ENCODE measurements at places on chromosomes 5 and 9.

DNA sequence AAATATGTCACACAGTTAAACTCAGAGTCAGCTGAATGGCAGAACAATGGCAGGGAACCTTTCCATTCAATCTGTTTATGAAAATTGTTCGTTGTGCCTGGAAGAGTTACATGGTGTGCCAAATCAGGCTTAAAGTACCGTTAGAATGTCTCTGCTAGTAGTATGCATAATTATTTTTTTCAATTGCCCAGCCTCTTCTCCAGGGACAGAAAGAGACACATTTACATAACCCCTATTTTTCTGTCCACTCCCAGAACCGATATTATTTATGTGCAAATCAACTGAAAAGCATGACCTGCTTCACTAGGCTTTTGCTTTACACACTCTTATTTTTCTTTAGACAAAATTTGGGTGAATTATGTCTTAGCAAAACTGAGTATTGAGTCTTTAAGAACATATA is 459.1 kb downstream of the EFNA5 start:
- no peaks in the 10 kb centered on the region for H3K36me3 ChIP-seq

GRCh38 chr5:683551-684481 is 9.3 kb downstream of the TPPP start:
- DNase-seq, result no peak
- no peak overlapping the region for H3K4me3 ChIP-seq
- H3K27ac ChIP-seq, result no peak overlapping the region
- no peaks in the 10 kb centered on the region for H3K4me1 ChIP-seq

GRCh38 chr5:174690271-174690670 is 34.1 kb upstream of the MSX2 start:
- H3K27me3 ChIP-seq, result peaks cover 6% of the 10 kb centered on the region
- H3K4me1 ChIP-seq, result peaks cover 11% of the 10 kb centered on the region
- no peak overlapping the region for H3K4me3 ChIP-seq
- H3K36me3 ChIP-seq, result no peaks in the 10 kb centered on the region

DNA sequence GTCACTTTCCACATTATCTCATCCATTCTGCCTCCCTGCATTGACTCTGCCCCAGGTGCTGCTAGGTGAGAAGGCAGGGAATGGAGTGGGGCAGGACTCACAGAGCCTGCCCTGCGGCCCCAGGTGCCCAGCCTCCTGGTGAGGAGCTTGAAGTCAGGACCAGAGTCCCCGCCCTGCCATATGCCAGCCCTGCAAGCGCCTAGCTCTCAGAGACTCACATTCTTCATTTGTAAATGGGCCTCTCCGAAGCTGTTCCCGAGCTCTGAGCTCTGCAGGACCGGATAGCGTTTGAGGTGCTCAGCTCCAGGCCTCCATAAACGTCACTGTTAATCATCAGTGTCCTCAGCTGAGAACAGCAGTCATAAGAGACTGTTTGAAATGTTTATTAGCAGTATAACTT is 75.1 kb upstream of the STXBP1 start:
- no peaks in the 10 kb centered on the region for H3K36me3 ChIP-seq
- DNase-seq, result no peak
- H3K27ac ChIP-seq, result no peak overlapping the region
- peaks cover 15% of the 10 kb centered on the region for H3K4me1 ChIP-seq
- no peaks in the 10 kb centered on the region for H3K27me3 ChIP-seq

GRCh38 chr9:36808251-36808650 is 225.8 kb downstream of the PAX5 start:
- no peak overlapping the region for H3K4me3 ChIP-seq
- H3K4me1 ChIP-seq, result no peaks in the 10 kb centered on the region
- H3K27me3 ChIP-seq, result no peaks in the 10 kb centered on the region
- DNase-seq, result no peak
- H3K27ac ChIP-seq, result no peak overlapping the region

GRCh38 chr5:373710-374602 is 52.4 kb downstream of the AHRR start:
- no peak overlapping the region for H3K27ac ChIP-seq
- peak overlapping the region; percentile 1 for H3K4me3 ChIP-seq
- no peaks in the 10 kb centered on the region for H3K36me3 ChIP-seq
- DNase-seq, result no peak
- H3K27me3 ChIP-seq, result no peaks in the 10 kb centered on the region

- H3K36me3 ChIP-seq, result no peaks in the 10 kb centered on the region
- H3K27me3 ChIP-seq, result no peaks in the 10 kb centered on the region
- no peak for DNase-seq
- no peaks in the 10 kb centered on the region for H3K4me1 ChIP-seq
- no peak overlapping the region for H3K4me3 ChIP-seq
Measured at GRCh38 chr5:124773315-124774311, 27.2 kb upstream of the ZNF608 start.

- no peak for DNase-seq
- H3K27me3 ChIP-seq, result no peaks in the 10 kb centered on the region
- H3K27ac ChIP-seq, result no peak overlapping the region
- H3K4me1 ChIP-seq, result no peaks in the 10 kb centered on the region
Measured at GRCh38 chr5:119019501-119019900, 31.2 kb upstream of the DTWD2 start.

DNA sequence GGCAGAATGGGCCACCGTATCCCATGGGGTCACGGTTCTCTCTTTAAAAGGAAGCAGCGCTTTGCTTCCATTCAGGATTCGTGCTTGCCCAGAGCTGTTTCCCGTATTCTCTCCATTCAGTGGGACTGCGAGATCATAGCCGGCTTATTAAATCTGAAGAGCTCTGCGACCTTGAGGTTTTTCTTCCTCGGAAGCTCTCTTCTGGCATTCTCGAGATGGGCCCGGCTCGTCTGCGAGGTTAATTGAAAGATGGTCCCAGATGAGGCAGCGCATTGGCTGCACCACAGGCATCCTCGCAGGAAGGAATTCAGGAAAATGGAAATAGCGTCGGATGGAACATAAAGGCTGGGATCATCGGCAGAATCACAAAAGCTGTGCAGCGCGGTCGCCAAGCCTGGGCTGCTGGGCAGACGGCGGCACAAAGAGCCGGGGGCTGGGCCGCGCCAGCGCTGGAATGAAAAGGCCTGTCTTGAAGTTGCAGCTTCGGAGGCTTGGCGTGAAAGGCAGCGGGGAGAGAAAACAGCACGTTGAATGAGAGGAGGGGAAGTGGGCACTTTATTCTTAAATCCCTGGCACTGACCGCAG is 236.2 kb downstream of the IRX2 start:
- H3K4me1 ChIP-seq, result no peaks in the 10 kb centered on the region
- H3K4me3 ChIP-seq, result no peak overlapping the region
- no peaks in the 10 kb centered on the region for H3K36me3 ChIP-seq
- H3K27me3 ChIP-seq, result no peaks in the 10 kb centered on the region

GRCh38 chr9:37102486-37102885 is 17.9 kb upstream of the ZCCHC7 start:
- no peaks in the 10 kb centered on the region for H3K27me3 ChIP-seq
- DNase-seq, result no peak
- no peaks in the 10 kb centered on the region for H3K4me1 ChIP-seq
- no peaks in the 10 kb centered on the region for H3K36me3 ChIP-seq

- no peaks in the 10 kb centered on the region for H3K36me3 ChIP-seq
- DNase-seq, result peak; percentile 69
- peaks cover 5% of the 10 kb centered on the region for H3K4me1 ChIP-seq
Measured at GRCh38 chr9:83537331-83538171, 650 bp downstream of the FRMD3 start.

- no peaks in the 10 kb centered on the region for H3K4me1 ChIP-seq
- H3K36me3 ChIP-seq, result no peaks in the 10 kb centered on the region
- no peaks in the 10 kb centered on the region for H3K27me3 ChIP-seq
- no peak overlapping the region for H3K27ac ChIP-seq
Measured at GRCh38 chr9:5549658-5550650, 39.6 kb downstream of the PDCD1LG2 start.

DNA sequence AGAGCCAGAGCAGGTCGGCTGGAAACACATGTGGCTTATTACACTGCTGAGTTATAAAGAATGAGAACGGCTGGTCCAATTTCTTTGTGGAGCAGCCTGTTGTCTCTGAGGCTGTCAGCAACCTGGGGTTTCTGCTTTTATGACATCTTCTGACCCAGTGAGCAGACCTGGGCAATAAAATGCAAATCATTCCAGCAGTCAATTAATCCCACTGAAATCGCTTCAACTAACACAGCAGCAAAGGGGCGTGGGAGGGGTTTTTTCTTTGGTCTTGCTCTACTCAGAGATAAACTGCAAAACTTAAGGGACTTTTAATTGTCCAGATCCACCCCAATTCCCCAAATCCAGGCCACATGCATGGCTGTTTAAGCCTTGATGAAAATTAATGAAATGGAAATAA is 215.7 kb downstream of the SLIT3 start:
- H3K27me3 ChIP-seq, result no peaks in the 10 kb centered on the region
- no peak overlapping the region for H3K4me3 ChIP-seq
- H3K27ac ChIP-seq, result no peak overlapping the region
- H3K36me3 ChIP-seq, result no peaks in the 10 kb centered on the region
- no peak for DNase-seq

DNA sequence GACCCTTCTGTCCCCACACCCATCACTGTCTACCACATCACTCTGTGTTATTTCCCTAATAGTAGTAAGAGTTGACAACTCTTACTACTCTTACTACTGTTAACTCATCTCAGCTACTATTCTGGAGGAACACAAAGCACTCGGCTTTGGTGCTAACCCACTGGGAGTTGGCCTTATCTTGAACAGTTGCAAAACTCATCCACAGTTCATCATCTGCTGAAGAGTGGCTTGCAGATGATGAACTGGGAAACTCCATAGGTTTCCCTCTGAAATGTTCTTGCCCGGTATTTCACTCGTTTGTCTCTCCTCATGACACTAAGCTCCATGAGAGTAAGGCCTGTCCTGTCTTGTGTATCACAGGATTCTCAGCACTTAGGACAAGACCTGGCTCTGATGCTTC is 221.4 kb downstream of the NR3C1 start:
- no peaks in the 10 kb centered on the region for H3K27me3 ChIP-seq
- no peak overlapping the region for H3K27ac ChIP-seq
- no peaks in the 10 kb centered on the region for H3K36me3 ChIP-seq
- DNase-seq, result no peak
- no peaks in the 10 kb centered on the region for H3K4me1 ChIP-seq
- no peak overlapping the region for H3K4me3 ChIP-seq

DNA sequence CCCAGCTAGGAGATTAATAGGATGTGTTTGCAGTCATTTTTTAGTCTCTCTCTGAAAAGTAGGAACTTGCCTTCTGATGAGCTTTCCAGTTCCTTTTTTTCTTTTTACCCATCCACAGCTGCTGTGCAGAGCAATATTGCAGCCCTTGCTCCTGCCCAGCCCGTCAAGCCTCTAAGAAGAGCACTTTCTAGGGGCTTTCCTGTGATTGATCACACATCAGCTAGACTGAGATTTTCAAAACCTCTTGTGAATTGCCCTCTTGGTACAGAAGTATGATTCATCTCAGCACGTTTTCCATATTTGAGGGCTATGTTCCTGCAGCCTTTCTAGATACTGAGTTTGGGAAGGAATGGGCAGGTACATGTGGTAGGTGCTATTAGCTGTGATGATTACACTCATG is 93.9 kb downstream of the GALNT10 start:
- no peak for DNase-seq
- no peak overlapping the region for H3K27ac ChIP-seq
- no peaks in the 10 kb centered on the region for H3K27me3 ChIP-seq

- no peak overlapping the region for H3K4me3 ChIP-seq
- no peaks in the 10 kb centered on the region for H3K4me1 ChIP-seq
- no peak overlapping the region for H3K27ac ChIP-seq
- no peaks in the 10 kb centered on the region for H3K27me3 ChIP-seq
Measured at GRCh38 chr5:137158691-137159090, 340.4 kb downstream of the SPOCK1 start.

DNA sequence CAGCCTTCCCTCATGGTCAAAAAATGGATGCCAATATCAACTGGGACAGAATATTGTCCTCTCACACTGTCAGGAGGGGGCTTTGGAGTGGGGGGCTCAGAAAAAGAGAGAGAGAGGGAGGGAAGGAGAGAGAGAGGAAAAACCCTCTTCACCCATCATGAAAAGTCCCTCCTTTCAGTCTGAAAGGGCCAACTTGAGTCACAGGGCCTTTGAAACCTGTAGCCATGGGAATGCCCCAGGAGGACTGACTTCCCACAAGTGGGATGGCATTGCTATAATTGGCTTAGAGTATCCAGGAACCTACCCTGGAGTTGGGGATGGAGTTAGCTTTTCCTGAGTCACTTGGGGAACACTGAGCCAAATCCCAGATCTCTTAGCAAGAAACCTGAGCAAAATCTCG is 41.2 kb downstream of the DNAJC21 start:
- H3K27ac ChIP-seq, result no peak overlapping the region
- H3K36me3 ChIP-seq, result no peaks in the 10 kb centered on the region
- DNase-seq, result no peak
- no peak overlapping the region for H3K4me3 ChIP-seq
- no peaks in the 10 kb centered on the region for H3K27me3 ChIP-seq

DNA sequence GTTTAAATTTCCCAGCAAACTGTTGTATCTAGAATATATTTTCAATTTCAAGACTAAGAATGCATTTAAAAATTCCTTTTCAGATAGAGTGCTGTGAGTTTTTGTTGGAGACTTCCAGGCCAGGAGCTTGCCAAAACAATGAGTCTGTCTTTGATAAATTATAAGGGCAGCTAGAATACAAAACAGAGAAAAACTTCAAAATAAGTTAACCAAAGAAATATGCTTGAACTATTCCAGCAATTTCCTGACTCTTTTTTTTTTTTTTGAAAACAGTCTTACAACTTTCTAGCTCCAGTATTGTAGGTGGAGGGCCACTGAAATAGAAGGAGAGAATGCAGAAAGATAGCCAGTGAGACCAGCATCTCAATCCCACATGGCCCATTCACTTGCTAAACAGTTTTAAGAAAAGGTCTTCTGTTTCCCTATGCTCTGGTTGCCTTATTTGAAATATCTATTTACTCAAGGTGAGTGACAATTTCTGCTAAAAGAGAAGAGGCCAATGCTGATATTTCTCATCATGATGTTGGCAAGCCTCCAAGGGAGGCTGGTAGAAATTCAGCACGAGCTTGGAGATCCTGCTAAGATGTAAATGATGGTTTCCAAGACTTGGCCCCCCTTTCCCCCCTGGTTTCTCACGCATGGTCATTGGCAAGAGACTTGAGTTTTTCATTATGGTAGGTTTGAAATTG is 103.2 kb downstream of the USP20 start:
- H3K4me3 ChIP-seq, result 0 out of 2 replicates have a peak overlapping the region, but pooled peaks have one; percentile 0
- H3K36me3 ChIP-seq, result no peaks in the 10 kb centered on the region
- no peaks in the 10 kb centered on the region for H3K27me3 ChIP-seq
- H3K27ac ChIP-seq, result 0 out of 2 replicates have a peak overlapping the region, but pooled peaks have one; percentile 11
- no peak for DNase-seq

DNA sequence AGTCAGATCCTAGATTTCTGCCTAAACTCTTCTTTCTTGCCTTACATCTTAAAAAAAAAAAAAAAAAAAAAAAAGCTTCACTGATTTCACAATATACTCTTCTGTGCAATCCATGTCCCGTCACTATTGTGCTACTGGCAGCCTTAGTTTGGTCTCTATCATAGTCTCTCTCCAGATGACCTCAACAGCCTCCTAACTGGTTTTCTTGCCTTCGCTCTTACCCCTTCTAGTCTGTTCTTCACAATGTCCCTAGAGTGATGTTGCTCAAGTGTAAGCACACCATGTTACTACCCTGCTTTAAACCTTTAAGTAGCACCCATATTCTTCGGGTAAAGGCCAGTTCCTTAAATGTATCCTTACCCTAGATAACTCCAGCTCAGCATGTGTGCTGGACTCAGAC is 25.8 kb downstream of the CD180 start:
- no peak overlapping the region for H3K27ac ChIP-seq
- H3K36me3 ChIP-seq, result no peaks in the 10 kb centered on the region
- no peak for DNase-seq
- no peaks in the 10 kb centered on the region for H3K27me3 ChIP-seq
